ENCODE measurements at places on chromosomes 6 and 20.

- no peak for DNase-seq
Measured at GRCh38 chr20:19070681-19071445, 141.6 kb upstream of the SLC24A3 start.

GRCh38 chr20:45934046-45934585, 367 bp upstream of the PCIF1 start:
- DNase-seq = peak; percentile 47

DNA sequence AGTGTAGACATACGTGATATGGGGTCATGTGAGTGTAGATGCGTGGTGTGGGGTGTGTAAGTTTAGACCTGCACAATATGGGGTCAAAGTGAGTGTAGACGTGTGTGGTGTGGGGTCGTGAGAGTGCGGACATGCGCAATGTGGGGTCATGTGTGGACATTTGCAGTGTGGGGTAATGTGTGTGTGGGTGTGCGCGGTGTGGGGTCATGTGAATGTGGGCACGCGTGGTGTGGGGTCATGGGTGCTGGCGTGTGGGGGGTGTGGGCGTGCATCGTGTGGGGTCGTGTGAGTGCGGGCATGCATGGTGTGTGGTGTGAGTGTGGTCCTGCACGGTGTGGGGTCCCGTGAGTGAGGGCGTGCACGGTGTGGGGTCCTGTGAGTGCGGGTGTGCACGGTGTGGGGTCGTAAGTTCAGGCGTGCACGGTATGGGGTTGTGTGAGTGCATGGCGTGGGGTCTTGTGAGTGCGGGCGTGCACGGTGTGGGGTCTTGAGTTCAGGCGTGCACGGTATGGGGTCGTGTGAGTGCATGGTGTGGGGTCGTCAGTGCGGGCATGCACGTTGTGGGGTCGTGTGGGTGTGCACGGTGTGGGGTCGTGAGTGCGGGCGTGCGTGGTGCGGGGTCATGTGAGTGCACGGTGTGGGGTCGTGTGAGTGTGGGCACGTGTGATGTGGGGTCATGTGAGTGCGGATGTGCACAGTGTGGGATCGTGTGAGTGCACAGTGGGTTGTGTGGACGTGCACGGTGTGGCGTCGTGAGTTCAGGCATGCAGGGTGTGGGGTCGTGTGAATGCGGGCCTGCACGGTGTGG, 14.3 kb downstream of the PCMTD2 start:
- DNase-seq = no peak

GRCh38 chr20:40802886-40803285, 113.8 kb upstream of the MAFB start:
- no peak for DNase-seq

GRCh38 chr6:17224056-17224455, 57.1 kb upstream of the RBM24 start:
- no peak for DNase-seq

GRCh38 chr20:3887876-3888620, 1.1 kb upstream of the PANK2 start:
- DNase-seq = peak; percentile 15

GRCh38 chr20:23753194-23753548, 2.4 kb upstream of the CST1 start:
- DNase-seq = no peak

DNA sequence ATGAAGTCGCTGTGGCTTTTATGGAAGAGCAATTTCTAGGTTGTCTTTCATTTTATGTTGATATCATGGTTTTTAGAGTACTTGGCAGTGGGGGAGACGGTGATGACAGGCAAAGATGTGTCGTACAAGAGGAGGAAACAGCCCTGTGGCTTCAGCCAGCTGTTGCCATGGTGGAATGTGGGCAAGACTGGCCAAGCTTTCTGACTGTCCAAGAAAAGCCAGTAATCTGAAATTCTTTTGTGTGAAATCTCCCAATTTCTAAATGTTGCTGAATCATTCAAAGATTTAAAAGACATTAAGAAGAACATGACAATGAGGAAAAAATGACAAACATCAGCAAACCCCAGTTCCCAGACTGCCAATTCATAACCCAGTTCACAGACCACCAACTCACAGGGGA, 23.1 kb downstream of the PFDN4 start:
- no peak for DNase-seq

DNA sequence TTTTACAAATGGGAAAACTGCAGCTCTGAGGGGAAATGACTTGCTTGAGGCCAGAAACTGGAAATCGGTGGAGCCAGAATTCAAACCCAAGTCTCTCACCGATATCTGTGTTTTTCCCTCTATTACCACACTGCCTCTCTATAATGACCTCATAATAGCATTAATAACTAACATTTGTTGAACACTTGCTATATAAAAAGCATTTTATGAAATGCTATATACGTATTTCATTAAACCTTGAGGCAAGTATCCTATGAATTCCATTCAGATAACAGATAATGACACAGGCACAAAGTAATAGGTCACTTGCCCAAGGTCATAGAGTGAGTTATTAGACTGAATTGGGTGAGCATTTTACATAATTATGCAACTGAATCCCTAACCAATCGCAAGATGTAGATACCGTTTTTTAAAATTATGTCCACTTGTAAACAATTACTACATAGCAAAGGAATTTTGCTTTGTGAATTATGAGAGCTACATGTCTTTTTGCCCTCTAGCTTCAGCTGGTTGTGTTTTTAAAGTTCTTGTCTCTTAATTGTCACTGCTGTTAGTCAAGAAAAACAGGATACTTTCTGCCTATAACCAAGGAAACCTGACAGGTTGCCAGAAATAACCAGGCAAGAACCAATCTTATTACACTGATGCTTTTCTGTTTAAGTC, 4.7 kb downstream of the DSN1 start:
- DNase-seq = no peak

Measured in thyroid gland (tissue), 4 donors.